ENCODE measurements at places on chromosomes 7 and 10. TPM values are rescaled to one million over a fixed set of nuclear protein-coding genes. Genes with fewer than 3 reads are reported as not detected.

Gene NODAL
- polyA plus RNA-seq = 2.0 TPM

- no peak overlapping the region for H3K4me3 ChIP-seq
- no peaks in the 10 kb centered on the region for H3K27me3 ChIP-seq
- H3K4me1 ChIP-seq = no peaks in the 10 kb centered on the region
- H3K27ac ChIP-seq = no peak overlapping the region
- DNase-seq = no peak
- no peaks in the 10 kb centered on the region for H3K36me3 ChIP-seq
Observed at GRCh38 chr10:28363376-28363775, 60.5 kb upstream of the MPP7 start.

DNA sequence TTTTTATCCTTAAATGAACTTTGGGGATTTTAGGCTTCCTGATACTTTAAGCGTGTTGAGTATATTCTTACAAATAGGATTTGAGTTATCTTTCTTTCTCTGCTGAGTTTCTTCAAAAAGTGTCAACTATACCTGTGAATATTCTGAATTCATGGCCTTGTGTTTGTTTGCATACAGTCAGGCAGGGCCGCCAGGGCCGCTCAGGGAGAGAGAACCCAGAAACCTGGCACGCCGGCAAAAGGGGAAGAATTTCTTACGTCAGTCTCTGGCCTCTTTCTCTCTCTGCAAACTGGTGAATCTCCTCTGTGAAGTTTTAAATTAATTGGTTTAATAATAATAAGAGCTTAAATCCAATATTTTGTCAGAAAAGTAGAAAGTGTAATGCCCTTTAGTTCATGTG lies 29.3 kb upstream of the BNIP3 start:
- H3K27ac ChIP-seq = no peak overlapping the region
- H3K4me3 ChIP-seq = no peak overlapping the region
- H3K36me3 ChIP-seq = no peaks in the 10 kb centered on the region
- H3K27me3 ChIP-seq = no peaks in the 10 kb centered on the region
- peaks cover 5% of the 10 kb centered on the region for H3K4me1 ChIP-seq
- no peak for DNase-seq

DNA sequence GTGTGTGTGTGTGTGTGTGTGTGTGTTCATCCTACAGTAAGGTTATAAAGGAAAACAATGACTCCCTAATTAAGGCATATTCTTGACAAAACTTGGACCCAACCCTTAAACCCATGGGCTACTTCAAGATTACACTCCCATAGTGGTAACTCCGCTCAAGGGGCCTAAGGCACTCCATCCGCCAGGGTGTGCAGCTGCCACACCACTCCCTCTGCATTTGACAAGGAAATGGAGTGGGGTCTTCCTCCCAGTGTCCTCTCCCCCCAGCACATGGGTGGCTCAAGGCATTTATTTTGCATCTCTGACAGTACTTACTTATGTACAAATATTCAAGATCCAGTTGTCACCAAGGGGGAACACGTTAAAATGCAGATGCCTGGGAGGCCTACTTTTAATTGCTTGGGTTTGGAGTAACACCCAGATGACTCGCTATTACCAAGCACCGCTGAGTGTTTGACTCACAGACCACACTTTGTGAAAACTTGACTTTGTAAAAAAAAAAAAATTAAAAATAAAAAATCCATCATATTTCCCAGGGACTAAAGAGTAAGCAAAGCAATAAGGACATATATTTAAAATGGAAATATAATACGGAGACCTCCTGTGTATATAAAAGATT lies 53.0 kb upstream of the AGR3 start:
- DNase-seq = no peak
- no peak overlapping the region for H3K27ac ChIP-seq
- H3K36me3 ChIP-seq = no peaks in the 10 kb centered on the region

- peak overlapping the region; percentile 93 for H3K27ac ChIP-seq
- no peak for DNase-seq
- H3K4me3 ChIP-seq = peak overlapping the region; percentile 65
- no peaks in the 10 kb centered on the region for H3K36me3 ChIP-seq
- H3K27me3 ChIP-seq = no peaks in the 10 kb centered on the region
- H3K4me1 ChIP-seq = peaks cover 21% of the 10 kb centered on the region
Observed at GRCh38 chr10:21526188-21526859, 842 bp upstream of the SKIDA1 start.

DNA sequence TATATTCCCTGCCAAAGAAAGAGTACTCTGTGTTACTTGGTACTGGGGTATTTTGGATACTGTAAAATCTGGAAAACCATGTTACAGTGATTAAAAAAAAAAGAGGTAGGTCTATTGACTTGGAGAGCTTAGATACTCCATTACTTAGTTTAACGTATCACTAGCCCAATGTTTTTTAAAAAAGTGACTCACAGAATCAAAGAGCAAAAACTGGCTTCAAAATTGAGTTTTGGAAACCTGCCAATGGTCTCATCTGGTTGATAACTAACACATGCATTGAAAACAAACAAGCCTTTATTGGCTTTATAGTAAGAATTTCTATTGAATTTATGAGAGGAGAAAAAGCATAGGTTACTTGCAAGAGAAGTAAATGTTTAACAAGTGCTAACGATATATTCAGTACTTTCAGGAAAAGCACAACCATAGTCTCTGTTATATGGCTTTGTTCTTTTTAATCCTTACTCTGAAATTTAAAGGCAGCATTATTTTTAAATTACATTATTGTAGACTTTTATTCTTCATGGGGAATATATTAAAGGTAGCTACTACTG lies 563.3 kb upstream of the SORCS1 start:
- H3K36me3 ChIP-seq = no peaks in the 10 kb centered on the region
- DNase-seq = no peak
- H3K4me3 ChIP-seq = no peak overlapping the region
- H3K4me1 ChIP-seq = no peaks in the 10 kb centered on the region

DNA sequence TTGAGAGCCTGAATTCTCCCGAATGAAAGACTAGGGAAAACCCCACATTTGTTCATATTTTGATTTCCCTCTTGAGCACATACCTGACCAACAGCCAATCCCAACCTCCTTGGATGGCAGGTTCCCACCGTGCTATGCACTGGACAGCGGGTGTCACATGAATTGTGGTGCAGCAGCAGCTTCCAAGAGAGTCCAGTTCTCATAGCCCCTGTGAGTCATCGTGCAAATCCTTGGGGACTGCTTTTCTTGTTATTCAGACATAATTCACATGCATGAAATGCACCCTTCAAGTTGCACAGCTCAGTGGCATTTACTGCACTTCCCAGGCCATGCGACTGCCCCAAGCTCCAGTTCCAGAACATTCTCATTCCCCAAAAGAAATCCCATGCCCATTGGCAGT lies 67.8 kb upstream of the PPP2R2D start:
- no peaks in the 10 kb centered on the region for H3K4me1 ChIP-seq
- H3K4me3 ChIP-seq = no peak overlapping the region
- H3K27me3 ChIP-seq = no peaks in the 10 kb centered on the region

Gene TCTN3
- polyA plus RNA-seq = 49.2 TPM

DNA sequence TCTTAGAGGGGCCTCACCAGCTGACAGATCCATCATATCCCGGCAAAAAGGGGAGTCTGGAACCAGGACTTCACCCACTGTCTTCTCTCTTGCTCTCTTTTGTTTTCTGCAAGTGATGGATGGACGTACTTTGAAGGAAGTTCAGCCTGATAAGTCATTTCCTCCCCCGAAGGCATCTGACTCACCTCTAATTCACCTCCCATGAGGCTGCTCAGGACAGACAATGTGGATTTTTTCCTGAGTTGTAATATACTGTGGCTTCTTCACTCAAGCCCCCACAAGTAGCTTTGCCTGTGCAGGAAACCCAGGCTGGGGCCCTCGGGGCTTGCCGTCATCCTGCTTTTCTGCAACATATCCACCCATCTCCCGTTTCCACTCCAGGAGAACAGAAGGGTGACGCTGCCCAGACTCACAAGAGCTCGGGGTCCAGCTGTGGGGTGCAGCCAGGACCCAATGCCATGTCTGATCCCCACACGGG lies 70.4 kb downstream of the ASB13 start:
- H3K4me3 ChIP-seq = no peak overlapping the region
- no peak overlapping the region for H3K27ac ChIP-seq
- no peaks in the 10 kb centered on the region for H3K27me3 ChIP-seq

Gene IL2RA
- polyA plus RNA-seq = not detected

DNA sequence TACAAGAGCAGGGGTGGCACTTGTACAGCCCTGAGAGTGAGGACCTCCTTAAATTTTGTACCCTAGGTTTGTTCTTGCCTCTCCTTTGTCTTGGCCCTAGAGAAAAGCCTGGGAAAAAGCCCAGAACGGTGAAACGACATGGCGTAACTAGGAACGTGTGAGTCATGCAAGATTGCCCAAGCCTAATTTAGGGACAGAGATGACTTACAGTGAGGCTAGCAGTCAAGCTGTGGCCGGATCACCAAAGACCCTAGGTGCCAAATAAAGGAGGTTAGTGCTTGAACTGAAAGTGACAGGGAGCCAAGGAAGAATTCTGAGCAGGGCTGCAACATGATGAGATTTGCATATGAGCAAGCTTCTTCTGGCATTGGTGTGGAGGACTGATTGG lies 25.1 kb downstream of the TBXAS1 start:
- H3K27me3 ChIP-seq = no peaks in the 10 kb centered on the region
- H3K27ac ChIP-seq = no peak overlapping the region
- no peak overlapping the region for H3K4me3 ChIP-seq
- DNase-seq = peak; percentile 11
- no peaks in the 10 kb centered on the region for H3K36me3 ChIP-seq

GRCh38 chr10:61189912-61190311 lies 245.9 kb upstream of the RHOBTB1 start:
- no peaks in the 10 kb centered on the region for H3K27me3 ChIP-seq
- no peak for DNase-seq
- H3K4me1 ChIP-seq = no peaks in the 10 kb centered on the region
- no peaks in the 10 kb centered on the region for H3K36me3 ChIP-seq
- H3K4me3 ChIP-seq = no peak overlapping the region
- H3K27ac ChIP-seq = no peak overlapping the region

- no peaks in the 10 kb centered on the region for H3K36me3 ChIP-seq
- no peak overlapping the region for H3K4me3 ChIP-seq
- no peak overlapping the region for H3K27ac ChIP-seq
- DNase-seq = no peak
- no peaks in the 10 kb centered on the region for H3K4me1 ChIP-seq
Observed at GRCh38 chr10:127462643-127463295, 86.3 kb upstream of the NPS start.

DNA sequence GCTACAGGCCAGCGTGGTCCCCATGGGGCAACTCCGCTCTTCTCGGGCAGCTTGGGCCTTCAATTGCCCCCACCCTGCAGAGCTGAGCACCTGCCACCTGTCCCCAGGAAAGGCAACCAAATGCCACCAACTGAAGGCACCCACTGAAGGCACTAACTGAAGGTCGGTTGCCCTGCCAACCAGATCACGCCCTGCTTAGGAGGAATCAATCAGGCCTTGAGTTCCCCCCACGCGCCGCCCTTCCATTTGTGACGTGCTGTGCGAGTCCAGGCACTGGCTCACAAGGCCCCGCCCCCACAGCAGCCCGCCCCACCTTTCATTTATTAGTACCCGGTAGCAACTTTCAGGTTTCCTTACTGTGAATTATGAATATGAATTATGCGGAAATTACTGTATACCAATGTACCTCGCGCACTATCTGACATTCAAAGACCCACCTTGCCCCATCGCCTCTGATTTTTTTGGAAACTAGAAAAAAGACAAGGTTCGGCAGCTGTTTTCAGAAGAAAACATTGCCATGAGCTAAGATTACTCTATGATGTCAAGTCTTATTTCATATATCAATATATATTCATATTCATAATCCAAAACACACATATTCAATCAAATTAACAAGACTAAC lies 83.6 kb upstream of the ABI1 start:
- H3K36me3 ChIP-seq = no peaks in the 10 kb centered on the region
- H3K27ac ChIP-seq = no peak overlapping the region
- DNase-seq = no peak
- H3K4me3 ChIP-seq = no peak overlapping the region
- H3K4me1 ChIP-seq = no peaks in the 10 kb centered on the region

DNA sequence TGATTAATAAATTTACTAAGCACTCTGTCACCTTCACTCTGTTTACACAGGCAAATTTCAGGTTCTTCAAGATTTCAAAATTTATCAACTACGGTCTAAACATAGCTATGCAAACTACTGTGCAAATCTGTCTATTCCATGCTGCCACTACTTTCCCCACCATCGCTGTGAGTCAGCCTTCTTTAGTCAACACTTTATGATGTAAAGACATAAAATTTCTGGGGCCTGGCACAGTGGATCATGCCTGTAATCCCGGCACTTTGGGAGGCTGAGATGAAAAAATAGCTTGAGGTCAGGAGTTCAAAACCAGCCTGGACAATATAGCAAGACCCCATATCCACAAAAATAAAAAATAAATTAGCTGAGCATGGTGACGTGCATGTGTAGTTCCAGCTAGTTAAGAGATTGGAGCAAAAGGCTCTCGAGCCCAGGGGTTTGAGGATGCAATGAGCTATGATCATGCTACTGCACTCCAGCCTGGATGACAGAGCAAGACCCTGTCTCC lies 42.6 kb downstream of the CNOT4 start:
- H3K36me3 ChIP-seq = no peaks in the 10 kb centered on the region
- no peaks in the 10 kb centered on the region for H3K27me3 ChIP-seq
- no peak overlapping the region for H3K4me3 ChIP-seq
- no peak overlapping the region for H3K27ac ChIP-seq
- no peak for DNase-seq

- H3K4me1 ChIP-seq = peaks cover 32% of the 10 kb centered on the region
- no peaks in the 10 kb centered on the region for H3K27me3 ChIP-seq
- no peak overlapping the region for H3K27ac ChIP-seq
- no peak for DNase-seq
- H3K36me3 ChIP-seq = peaks cover 43% of the 10 kb centered on the region
Observed at GRCh38 chr7:137882261-137882668, 35.5 kb upstream of the DGKI start.

- no peaks in the 10 kb centered on the region for H3K27me3 ChIP-seq
- DNase-seq = no peak
- no peaks in the 10 kb centered on the region for H3K36me3 ChIP-seq
- H3K27ac ChIP-seq = no peak overlapping the region
- no peaks in the 10 kb centered on the region for H3K4me1 ChIP-seq
Observed at GRCh38 chr10:7642491-7643011, 24.2 kb downstream of the ITIH5 start.

- no peaks in the 10 kb centered on the region for H3K27me3 ChIP-seq
- no peak overlapping the region for H3K27ac ChIP-seq
- no peak for DNase-seq
- no peak overlapping the region for H3K4me3 ChIP-seq
- no peaks in the 10 kb centered on the region for H3K36me3 ChIP-seq
Observed at GRCh38 chr10:5557040-5557721, 32.4 kb downstream of the CALML3 start.
